Activated naive CD4-positive, alpha-beta T cell (primary cell): ENCODE measurements at places on chromosomes 6 and 20.

- DNase-seq = no peak
These were observed 600.3 kb downstream of the CDH26 start for GRCh38 chr20:60558486-60558885.

- no peak for DNase-seq
These were observed 14.8 kb downstream of the SLCO4A1 start for GRCh38 chr20:62656919-62657588.

GRCh38 chr6:41186031-41186562 is 14.9 kb downstream of the TREML2 start:
- no peak for DNase-seq

DNA sequence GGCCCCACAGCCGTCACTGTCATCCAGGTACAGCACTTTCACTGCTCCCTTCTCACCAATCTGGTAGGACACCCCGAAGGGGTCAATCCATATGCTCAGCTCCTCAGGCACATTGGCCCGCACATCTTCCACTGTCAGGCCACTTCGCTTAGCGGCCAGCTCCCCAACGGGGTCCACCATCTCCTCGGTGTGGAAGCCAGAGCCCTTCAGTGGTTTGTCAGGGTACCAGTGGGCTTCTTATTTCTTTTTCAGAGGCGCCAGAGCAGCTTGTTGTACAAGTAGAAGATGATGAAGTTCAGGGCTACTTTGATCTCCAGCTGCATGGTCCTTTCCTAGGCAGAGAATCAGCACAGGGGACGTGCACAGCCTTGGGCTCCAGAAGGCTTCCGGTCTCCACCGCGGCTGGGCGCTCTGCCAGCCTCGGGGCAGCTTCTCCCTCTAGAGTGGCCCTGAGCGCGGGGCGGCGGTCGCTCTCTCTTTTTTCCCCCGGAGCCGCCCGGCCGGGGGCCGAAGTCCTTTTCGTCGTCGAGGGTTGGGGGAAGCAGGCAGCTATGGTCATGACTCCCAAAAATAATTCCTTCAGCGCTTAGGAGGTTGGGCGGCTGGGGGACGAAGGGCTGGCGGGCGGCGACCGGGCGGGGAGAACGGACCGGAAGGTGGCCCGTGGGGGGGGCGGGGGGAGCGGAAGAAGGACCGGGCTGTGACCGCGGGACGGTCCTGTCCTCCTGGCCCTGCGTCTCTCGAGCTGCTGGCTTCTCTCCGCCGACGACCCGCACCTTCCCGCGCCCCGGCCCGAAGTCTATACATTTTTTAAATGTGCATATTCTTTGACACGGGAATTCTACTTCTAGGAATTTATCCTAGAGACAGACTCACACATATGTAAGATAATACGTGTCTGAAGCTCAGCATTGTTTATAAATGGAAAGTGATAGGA is 6.5 kb upstream of the ZSCAN9 start:
- no peak for DNase-seq

DNA sequence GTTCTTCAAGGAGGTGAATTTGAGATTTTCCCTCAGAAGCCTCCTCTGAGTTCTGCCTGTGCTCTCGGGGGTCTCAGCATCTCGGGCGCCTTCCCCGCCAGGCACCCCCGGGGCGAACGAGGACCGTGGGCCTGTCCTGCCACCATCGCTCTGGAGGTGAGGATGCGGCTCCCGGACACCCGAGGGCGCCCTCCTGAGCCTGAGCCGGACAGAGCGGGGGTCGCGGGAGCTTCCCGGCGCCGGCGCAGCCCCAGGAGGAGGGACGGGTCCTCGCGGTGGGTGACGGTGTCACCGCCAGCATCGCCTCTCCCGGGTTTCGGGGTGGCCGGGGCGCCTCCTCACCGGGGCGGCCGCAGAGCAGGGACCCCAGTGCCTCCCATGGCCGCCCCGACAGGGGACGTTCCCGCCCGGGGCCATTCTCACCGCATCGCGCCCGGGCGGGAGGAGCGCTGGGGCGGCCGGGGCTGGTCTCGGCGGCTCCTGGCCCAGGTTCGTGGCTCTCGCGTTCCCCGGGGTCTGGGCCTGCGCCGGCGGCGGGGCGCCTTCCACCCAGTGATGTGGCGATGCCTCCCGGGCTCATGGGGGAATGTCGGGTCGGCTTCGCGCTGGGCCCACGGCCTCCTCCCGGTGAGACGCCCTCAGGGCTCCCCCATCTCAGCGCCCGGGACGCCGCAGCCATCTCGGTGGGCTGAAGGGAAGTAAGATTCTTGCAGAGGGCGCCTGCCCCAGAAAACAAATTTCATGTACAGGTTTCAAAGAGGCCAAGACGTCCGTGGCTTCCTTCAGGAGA is 210.5 kb downstream of the ERMARD start:
- DNase-seq = no peak

DNA sequence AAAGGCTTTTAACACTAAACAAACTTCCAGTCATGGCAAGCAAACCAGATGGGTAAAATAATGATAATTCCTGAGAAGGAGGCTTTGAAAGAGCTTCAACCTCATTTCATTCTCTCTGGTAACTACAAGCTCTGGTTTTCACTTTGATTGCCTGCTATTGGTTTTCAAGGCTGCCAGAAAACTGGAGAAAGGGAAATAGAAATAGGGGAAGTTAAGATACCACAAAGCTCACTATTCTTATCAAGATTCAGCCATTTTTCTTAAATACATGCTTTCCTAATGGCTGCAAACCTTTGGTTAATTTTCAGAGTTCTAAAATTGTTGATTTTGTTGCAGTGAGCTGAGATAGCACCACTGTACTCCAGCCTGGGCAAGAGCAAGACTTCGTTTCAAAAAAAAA is 42.5 kb upstream of the NELFCD start:
- no peak for DNase-seq

DNA sequence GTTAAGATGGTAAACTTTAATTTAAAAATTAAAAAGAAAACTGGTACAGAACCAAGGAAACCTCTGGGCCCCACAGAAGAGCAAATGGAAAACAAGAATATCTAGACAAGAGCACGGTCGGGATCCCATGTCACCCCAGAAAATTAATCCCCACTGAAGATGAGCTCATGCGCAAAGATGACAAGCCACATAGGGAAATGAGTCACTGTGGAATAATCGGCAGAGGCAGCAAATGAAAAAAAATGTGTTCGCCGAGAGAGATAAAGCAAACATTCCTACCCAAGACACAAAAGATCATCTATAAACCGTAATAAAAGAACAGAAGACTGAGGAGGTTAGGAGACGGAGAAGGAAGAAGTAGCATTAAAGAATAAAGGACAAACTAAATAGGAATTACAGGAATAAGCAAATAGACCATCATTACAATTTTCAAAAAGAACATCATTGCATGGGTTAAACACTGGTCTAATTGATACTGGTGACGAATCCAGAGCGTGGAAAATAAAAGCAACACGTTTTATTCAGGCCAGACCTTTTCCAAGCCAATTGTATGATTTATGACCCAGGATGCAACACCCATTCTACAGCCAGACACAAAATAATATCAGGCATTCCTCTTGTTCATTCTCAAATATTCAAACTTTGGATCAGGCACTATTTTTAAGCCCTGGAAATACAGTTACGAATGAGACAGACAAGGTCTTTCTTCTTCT is 138.0 kb upstream of the ARID1B start:
- no peak for DNase-seq

DNA sequence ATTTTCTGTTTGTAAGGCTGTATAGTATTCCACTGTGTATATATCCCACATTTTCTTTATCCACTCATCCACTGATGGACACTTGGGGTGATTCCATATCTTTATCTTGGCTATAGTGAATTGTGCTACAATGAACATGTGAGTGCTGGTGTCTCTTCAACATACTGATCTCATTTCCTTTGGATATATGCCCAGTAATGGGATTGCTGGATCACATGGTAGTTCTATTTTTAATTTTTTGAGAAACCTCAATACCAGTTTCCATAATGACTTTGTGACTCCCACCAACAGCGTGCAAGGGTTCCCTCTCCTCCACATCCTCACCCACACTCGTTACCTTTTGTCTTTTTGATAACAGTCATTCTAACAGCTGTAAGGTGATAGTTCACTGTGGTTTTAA is 166.0 kb downstream of the ARHGAP18 start:
- no peak for DNase-seq

DNA sequence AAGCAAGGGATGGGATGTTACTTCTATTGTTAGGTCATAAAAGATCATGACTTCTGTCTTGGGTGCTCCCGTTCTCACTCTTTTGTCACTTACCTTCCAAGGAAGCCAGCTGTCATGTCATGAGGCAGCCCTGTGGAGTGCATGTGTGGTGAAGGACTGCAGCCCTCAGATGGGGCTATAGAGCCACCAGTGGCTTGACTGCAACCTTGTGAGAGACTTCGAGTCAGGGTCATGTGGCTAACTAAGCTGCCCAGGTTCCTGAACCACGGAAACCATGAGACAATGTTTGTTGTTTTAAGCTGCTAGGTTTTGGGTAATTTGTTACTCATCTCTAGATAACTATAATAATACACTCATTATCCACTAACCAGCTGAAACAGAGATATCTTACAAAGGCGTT is 477.1 kb downstream of the BTBD3 start:
- DNase-seq = no peak

DNA sequence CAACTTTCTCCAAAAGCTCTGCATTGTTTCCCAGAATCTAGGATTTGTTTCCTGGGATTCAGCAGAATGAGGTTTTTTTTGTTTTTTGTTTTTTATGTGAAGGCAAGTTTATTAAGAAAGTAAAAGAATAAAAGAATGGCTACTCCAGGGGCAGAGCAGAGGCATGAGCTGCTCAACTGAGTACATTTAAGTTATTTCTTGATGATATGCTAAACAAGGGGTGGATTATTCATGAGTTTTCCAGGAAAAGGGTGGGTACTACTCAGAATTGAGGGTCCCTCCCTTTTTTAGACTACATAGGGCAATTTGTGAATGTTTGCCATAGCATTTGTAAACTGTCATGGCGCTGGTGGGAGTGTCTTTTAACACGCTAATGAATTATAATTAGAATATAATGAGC is 292.5 kb upstream of the SGK1 start:
- DNase-seq = no peak

DNA sequence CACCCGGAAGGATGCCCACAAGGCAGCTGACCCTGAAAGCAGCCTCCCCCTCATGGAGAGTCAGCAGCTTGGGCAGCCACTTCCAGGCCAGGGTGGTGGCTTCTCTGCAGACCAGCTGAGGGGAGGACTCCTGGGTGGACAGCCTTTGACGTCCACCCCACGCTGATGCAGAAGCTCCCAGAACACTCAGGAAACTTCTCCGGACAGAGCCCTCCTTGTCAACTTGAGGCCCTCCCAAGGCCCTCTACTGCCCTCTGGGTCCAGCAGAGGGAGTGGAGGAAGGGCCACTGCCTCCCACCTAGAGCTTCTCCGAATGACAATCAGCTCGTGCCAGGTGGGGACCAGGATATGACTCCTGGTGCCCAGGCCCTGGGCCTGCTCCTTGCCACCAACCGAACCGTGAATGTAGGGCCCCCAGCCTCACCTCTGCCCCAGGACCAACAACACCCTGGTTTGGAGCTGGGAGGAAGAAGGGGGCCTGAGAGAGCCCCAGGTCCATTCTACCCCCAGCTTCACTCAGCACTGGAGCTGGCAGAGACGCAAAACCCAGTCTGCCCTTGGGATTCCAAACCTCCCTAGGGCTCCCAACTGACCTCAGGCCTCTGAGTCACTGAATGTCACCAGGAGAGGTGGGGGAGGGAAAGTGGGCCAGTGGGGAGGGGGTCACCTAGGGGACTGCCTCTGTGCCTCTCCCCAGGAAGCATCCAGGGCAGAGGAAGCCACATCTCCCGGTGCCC is 10.9 kb upstream of the SLC22A7 start:
- no peak for DNase-seq

DNA sequence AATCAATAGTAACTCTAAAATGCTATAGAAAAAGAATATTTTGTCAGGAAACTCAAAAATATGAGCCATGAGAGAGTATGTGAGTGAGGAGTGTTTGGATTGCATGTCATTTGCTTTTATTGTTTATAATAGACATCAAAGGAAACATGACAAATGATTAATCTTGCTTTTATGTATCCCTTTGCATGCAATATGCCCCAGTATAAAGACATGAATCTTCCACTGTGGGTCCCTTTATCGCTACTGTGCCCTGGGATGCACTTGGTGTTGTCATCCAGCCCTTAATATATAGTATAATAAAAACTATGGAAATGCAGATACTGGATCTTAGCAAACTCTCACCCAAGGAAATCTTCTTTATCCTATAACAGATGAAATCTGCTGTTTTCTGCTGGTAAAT is 77.3 kb downstream of the LAMA4 start:
- DNase-seq = no peak

DNA sequence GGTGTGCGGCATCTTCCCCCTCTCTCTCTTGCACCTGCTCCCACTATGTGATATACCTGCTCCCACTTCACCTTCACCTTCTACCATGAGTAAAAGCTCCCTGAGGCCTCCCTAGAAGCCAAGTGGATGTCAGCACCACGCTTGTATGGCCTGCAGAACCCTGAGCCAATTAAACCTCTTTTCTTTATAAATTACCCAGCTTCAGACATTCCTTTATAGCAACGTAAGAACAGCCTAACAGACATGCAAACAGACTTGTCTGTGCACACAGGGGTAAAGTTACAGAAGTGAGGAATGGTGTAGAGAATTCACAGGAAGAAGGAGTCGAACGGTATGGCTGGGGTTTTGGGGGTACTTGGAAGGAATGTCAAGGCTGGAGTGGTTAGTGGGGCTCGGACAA is 14.8 kb upstream of the TGM2 start:
- DNase-seq = no peak

GRCh38 chr20:31760519-31761240 is 21.6 kb downstream of the TPX2 start:
- DNase-seq = no peak

DNA sequence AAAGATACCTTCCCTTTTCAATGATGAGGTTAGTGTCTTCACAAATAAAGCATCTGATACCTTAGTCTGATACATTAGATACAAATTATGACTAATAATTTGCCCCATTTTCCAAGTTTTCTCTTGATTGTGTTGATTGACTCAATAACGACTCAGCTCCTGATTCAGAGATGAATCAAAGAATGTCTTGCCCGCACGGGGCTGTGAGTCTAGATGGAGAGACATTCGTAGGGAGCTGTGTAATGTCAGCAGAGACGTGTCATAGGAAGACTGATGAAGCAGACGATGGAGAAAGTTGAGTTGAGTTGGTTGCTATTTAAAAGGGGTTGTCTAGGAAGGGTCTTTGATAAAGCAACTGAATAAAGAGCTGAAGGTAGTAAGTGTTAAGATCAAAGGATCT is 78.2 kb downstream of the TSHZ2 start:
- no peak for DNase-seq
